ENCODE measurements at places on chromosomes 7 and 10. TPM values are rescaled to one million over a fixed set of nuclear protein-coding genes. Genes with fewer than 3 reads are reported as not detected.
A peak's percentile ranks its signal among the peaks of the same experiment; 100 is the strongest.

- DNase-seq = peak; percentile 11
These were observed 3.8 kb downstream of the RTKN2 start for GRCh38 chr10:62264702-62265436.

GRCh38 chr10:118692872-118693271 lies 61.9 kb downstream of the CACUL1 start:
- no peak for DNase-seq

IFIT5 gene
- 8.2 TPM for total RNA-seq

FOXP2 gene
- total RNA-seq = 9.1 TPM

DNA sequence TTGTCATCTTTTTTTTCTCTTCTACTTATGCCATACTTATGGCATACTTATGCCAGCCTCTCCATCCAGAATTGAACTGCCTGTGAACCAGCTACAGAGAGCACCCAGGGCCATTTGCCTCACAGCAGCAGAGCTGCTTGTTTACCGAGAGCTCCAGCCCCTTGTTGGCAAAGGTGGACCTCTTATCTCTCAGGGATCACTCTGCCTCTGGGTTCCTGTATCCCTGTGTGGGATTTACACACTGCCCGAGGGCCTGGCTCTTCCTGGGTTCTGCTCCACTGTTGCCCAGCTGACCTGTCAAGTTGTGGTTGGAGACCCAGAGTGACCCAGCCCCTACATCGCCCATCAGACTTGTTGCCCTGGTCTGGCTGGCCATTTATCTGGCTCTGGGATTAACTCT lies 22.3 kb downstream of the MRPS33 start:
- no peak for DNase-seq

CLRN3 gene
- 0.31 TPM for total RNA-seq

- DNase-seq = no peak
These were observed 479.9 kb upstream of the AKR1E2 start for GRCh38 chr10:4345877-4346646.

- no peak for DNase-seq
These were observed 345.2 kb downstream of the GPR37 start for GRCh38 chr7:124420367-124420766.

SPDYE3 gene
- not detected for total RNA-seq

- DNase-seq = no peak
These were observed 85.2 kb downstream of the WDFY4 start for GRCh38 chr10:48769706-48770435.

ARHGEF35 gene
- 6.1 TPM for total RNA-seq
